HuH-7.5 (cell line): ENCODE measurements at places on chromosomes 11 and 22.

GRCh38 chr22:38953577-38954413 is 3.6 kb upstream of the APOBEC3A start:
- DNase-seq = no peak

GRCh38 chr22:42461511-42461910 is 29.3 kb upstream of the NFAM1 start:
- DNase-seq = no peak

- peak; percentile 91 for DNase-seq
Observed at GRCh38 chr22:17120281-17120680, 879 bp downstream of the TMEM121B start.

- no peak for DNase-seq
Observed at GRCh38 chr22:30721741-30722140, 27.1 kb downstream of the OSBP2 start.

DNA sequence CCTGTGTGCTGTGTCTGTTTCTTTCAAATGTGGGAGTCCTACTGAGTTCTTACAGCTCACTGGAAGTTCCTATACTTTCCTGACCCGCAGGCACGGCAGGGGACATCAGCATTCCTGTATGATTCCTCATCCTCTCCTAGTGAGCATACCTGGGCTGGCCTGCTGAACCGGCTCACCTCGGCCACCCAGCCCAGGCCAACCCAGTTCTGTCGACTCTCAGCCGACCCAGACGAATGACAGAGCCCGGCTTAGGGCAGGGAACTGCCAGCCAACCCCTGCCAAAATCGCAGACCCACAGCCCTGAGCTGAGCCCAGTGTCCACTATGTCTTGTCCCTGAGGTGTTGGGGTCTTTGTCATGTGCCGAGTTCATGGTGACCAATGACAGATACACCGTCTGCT is 339.7 kb downstream of the BRD1 start:
- DNase-seq = no peak

- DNase-seq = no peak
Observed at GRCh38 chr11:127567237-127567932, 566.8 kb upstream of the KIRREL3 start.

- DNase-seq = no peak
Observed at GRCh38 chr22:26502688-26503561, 9.3 kb downstream of the TFIP11 start.

GRCh38 chr11:87870086-87870485 is 305.2 kb downstream of the RAB38 start:
- no peak for DNase-seq

DNA sequence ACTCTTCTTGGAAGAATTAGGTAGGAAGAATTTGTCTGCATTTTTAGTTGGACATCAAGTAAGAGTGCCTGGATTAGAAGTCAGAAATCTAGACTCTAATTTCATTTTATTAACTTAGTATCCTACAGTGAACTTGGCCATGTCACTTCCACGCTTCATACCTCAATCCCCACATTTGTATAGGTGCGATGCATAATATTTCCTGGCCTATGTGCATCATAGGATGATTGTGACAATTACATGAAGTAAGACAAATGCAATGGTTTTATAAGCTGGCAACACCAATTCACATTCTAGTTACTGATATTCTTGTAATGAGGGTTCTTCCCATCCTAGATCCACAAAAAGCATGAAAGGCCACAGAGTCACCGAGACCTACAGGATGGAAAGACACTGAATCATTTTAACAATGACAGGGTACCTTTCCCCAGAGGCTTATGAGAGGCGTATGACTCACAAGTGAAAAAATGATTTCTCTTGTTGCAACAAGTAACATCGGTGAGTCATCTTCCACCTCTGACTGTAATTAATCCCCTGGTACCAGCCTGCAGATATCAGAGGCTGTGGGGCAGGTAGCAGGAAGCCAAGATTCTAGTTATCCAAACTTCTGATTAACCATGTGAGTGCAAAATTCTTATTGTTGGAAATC is 56.0 kb upstream of the OR5AK2 start:
- no peak for DNase-seq

- DNase-seq = no peak
Observed at GRCh38 chr11:114816791-114817190, 138.5 kb downstream of the NXPE2 start.

- DNase-seq = no peak
Observed at GRCh38 chr11:17526931-17527627, 17.1 kb downstream of the USH1C start.
